Activated CD4-positive, alpha-beta T cell treated with anti-CD3 and anti-CD28 coated beads, Interleukin-2, amount 10 ng/mL, durations not matched to agents 7 days and 5 days (primary cell): ENCODE measurements at places on chromosomes 2 and 18. TPM values are rescaled to one million over a fixed set of nuclear protein-coding genes. Genes with fewer than 3 reads are reported as not detected.

DNA sequence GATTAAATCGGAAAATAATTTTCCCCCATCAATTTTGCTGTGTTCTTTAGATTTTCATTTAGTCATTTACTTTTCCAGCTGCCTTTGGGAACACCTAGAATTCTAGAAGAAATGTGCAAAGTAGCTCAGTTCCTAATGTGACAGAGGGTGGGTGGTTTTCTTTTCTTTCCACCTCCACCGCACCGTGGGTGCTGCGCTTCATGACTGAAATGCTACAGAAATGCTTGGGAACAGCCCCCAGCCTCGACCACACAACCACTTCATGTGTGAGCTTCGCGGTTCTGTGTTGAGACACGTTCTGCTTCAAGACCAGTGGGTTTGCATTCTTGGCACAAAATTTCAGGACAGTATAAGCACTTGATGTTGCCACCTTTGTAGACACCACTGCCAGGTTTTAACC lies 30.9 kb downstream of the E2F6 start:
- H3K36me3 ChIP-seq: peaks cover 2% of the 10 kb centered on the region
- H3K4me1 ChIP-seq: no peaks in the 10 kb centered on the region
- no peaks in the 10 kb centered on the region for H3K27me3 ChIP-seq
- no peak overlapping the region for H3K27ac ChIP-seq
- no peak for DNase-seq

GRCh38 chr2:68861330-68861729 lies 9.9 kb downstream of the BMP10 start:
- no peak for DNase-seq
- H3K27me3 ChIP-seq: peaks cover 4% of the 10 kb centered on the region
- H3K4me3 ChIP-seq: no peak overlapping the region
- no peak overlapping the region for H3K27ac ChIP-seq
- H3K36me3 ChIP-seq: no peaks in the 10 kb centered on the region

DNA sequence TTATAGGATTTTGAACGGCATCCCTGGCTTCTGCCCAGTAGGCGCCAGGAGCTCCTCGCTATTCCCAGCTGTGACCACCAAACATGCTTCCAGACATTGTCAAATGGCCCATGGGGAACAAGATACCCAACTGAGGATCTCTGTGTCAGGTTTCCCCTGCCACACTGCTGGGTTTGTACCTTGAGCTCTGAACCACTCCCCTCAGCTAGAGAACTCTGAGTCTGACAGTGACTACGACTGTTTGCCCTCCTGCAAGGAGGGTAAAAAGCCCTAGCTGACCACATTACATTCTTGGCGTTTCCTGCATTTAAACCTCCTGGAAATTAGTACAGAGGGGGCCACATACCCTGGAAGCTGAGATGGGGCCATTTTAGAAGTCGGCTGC lies 12.4 kb downstream of the LRRFIP1 start:
- no peak overlapping the region for H3K27ac ChIP-seq
- H3K27me3 ChIP-seq: peaks cover 4% of the 10 kb centered on the region
- no peak for DNase-seq
- no peak overlapping the region for H3K4me3 ChIP-seq
- H3K36me3 ChIP-seq: peaks cover 5% of the 10 kb centered on the region

DNA sequence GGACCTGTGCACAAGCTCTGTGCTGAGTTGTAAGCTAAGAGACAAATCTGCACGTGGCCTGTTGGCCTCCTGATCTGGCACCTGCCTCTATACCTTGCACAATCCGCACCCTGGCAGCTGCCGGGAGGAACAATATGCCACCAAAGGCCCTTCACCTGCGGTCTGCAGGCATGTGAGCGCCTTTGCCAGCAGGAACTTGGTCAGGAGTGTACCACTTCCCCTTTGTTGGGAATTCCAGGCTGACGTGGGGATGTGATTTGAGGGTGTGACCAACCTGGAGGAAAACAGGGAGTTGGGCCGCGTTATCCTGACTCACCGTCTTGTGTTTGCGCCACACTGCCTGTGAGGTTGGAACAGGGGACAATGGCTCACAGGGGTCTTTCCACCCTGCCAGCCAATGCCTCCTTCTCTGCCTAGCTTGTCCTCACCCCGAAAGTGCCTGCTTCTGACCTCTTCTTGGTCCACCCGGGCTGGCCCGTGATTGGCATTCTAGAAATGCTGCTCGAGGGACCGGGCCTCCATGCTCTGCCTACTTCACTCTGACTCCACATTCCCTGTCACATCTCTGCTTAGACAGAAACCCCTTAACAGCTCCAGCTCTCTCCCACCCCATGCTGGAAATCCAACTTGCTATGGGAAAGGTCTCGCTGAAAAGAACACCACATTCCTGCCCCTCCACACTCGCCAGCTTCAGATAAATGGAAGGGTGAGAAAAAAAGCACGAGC lies 67.1 kb upstream of the MAP4K4 start:
- H3K36me3 ChIP-seq: no peaks in the 10 kb centered on the region
- DNase-seq: no peak
- peaks cover 4% of the 10 kb centered on the region for H3K4me1 ChIP-seq
- no peak overlapping the region for H3K27ac ChIP-seq
- no peak overlapping the region for H3K4me3 ChIP-seq

The OTOS gene
- not detected for total RNA-seq

The PAX3 gene
- not detected for total RNA-seq

DNA sequence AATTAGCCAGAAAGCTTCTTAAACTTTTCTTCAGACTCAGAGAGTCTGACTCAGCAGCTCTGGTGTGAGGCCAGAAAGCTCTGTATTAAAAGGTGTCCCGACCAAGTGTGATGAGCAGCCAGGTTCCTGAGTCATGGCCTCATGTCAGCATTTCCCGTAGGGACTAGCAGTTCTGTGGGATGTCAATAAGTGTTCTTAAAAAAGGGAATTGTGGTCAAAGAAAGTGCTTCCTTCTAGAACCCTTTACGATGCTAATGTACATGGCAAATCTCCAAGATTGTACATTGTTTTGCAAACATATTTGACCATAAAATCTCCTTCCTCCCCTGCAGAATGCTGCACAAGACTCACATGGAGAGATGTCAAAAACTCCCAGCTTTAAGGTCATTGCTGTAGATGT lies 80.1 kb downstream of the PLA2R1 start:
- no peak overlapping the region for H3K27ac ChIP-seq
- no peak for DNase-seq
- peaks cover 23% of the 10 kb centered on the region for H3K27me3 ChIP-seq

The CNTNAP5 gene
- total RNA-seq: not detected
